Breast epithelium (tissue), 4 donors: ENCODE measurements at places on chromosomes 4 and X. TPM values are rescaled to one million over a fixed set of nuclear protein-coding genes. Genes with fewer than 3 reads are reported as not detected.

DNA sequence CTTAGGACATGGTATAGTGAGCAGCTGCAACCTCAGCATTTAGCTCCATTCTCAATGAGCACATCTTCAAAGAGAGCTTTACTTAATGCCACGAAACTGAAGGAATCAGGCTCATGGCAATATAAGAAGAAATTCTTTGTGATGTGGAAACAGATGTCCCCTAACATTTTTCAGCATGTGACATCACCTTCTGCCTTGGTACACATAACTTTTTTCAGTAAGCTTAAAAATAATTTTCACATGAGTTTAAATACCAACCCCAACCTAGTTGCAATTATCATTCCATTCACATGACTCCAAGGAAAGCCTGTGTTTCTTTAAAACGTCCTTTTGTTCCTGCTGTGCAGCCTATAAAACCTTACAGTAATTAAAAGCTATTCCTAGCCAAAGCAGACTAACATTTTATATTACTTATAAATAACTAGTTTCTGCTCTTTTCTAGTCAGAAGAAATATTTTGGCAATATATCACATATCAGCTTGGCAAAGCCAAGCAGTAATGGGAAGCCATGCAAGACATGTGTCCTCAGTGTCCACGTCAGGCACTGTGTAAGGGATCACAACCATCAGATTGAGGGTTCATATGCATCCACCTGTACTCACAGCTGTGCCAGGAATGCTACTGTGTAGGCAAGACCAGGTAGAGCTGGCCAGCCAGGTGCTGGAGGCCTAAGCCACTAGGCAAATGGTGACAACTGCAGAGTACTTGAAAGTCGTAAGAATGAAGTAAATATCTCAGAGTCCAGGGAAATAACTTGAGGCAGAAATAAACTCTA lies 466.6 kb downstream of the INPP4B start:
- DNase-seq: no peak

GRCh38 chrX:44042116-44042515 lies 68.9 kb upstream of the NDP start:
- DNase-seq: no peak

DNA sequence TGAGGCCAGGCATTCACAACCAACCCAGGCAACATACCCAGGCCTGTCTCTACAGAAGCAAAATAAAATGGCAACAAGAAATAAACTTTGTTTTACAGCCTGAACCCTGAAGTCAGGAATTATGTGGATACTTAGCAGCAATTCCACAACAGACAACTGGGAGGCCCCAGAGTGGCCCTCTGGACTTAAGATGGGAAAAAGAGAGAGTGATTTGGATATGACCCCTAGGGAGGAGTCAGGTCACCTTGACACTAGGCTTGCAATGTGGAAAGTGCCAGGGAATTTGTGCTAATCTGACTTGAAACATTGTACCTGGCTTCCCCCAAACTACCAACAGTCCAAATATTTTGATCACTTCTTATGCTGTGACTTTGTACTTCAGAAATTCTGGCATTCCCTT lies 193.1 kb downstream of the PARM1 start:
- DNase-seq: no peak

DNA sequence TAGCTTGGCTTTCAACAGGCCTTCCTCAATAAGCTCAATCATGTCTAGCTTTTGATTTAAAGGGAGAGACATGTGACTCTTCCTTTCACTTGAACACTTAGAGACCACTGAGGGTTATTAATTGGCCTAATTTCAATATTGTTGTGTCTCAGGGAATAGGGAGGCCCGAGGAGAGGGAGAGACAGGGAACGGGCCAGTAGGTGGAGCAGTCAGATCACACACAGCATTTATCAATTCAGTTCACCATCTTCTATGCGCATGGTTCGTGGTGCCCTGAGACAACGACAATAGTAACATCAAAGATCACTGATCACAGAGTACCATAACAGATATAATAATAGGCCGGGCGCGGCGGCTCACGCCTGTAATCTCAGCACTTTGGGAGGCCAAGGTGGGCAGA lies 17.8 kb downstream of the ZNF81 start:
- DNase-seq: no peak

GRCh38 chrX:151523351-151523750 lies 40.1 kb upstream of the PASD1 start:
- DNase-seq: no peak

GRCh38 chr4:75376543-75376942 lies 137.7 kb downstream of the RCHY1 start:
- no peak for DNase-seq

Gene FDCSP
- total RNA-seq: not detected

Gene DDX60
- total RNA-seq: 9.5 TPM
